CD8-positive, alpha-beta memory T cell (primary cell): ENCODE measurements at places on chromosomes 5 and 9.

DNA sequence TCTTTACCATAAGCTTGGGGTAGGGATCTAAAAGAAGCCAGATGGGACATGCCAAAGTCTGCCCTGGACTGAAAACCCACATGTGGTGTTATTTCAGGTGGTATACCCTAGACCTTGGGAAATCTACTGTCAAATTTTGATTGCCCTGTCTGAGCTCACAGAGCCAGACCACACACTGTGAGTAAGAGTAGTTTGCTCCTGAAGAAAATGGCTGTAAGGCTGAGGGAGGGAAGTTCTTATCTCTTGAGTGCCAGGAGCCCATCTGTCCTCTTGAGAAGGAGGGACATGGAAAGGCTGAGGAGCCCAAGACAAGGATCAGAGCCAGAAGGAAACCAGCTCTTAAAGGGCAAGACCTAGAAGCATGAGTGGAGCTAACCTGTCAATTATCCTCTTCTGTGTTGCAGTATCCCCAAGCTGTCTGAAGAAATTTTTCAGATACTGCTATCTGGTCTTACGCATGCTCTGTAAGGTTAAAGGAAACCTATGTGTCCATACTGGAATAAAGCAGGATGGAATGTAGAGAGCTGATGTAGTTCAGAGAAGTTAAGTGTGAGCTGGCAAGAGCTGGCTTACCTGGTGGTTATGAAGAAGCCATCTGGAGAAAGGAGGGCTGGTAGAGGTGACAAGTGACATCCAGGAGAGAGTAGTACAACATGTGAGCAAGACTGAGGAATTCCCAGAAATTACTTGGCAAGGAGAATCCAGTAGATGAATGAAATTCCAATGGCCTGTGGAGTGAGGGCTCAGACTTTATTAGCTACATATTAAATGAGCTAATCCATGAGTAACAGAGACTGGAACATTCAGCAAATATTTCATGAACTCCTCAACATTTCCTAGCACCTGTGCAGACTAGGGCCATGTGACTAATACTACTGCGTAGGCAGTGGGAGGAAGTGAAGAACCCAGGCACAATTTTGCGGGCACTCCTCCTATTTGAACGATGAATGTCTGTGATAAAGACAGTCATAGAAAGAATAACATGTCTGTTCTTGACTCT, 389.1 kb upstream of the KIF2A start:
- no peak for DNase-seq

- DNase-seq: no peak
These were observed 140.1 kb downstream of the FGF1 start for GRCh38 chr5:142545650-142546322.

- DNase-seq: no peak
These were observed 102.1 kb downstream of the MYO10 start for GRCh38 chr5:16834029-16834428.

DNA sequence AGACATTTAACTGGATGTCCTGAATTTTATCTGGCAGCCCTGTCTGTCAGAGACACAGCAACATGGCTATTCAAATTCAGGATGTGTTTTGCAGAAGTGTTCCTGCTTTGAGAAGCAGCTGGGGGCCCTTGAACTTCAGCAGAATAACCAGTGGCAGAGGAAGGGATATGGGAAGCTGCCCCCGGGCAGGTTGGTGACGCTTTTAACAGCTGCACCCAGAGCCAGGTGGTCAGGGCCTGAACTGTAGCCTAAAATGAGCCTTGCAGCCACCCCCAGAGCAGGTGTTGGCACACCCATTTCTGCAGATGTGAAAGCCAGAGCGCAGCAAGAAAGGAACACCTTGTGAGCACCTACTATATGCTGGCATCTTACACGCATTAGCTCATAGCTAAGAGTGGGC, 128.7 kb upstream of the BOD1 start:
- no peak for DNase-seq

GRCh38 chr5:142053426-142054151, 40.8 kb upstream of the GNPDA1 start:
- DNase-seq: no peak

DNA sequence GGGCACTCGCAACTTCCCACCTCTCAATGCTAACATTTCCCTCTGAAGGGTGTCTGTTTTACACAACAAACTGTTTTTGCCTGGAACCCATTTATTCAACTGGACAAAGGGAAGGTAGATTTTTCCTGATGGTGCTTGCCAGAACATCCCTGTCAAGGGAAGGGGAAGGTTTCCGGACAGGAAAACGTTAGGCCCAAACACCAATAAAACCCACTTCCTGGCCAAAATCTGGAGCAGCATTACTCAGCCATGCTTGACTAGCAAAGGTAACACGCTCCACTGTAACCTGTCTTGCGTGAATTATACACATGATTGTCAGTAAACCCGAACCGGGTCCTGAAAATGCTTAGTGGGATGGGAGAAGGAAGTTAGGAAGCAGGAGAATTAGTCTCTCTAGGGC, 90.2 kb downstream of the SAXO1 start:
- DNase-seq: no peak

- DNase-seq: no peak
These were observed 123.6 kb downstream of the SEMA6A start for GRCh38 chr5:116451066-116451465.

GRCh38 chr9:4519604-4520003, 29.3 kb downstream of the SLC1A1 start:
- no peak for DNase-seq

DNA sequence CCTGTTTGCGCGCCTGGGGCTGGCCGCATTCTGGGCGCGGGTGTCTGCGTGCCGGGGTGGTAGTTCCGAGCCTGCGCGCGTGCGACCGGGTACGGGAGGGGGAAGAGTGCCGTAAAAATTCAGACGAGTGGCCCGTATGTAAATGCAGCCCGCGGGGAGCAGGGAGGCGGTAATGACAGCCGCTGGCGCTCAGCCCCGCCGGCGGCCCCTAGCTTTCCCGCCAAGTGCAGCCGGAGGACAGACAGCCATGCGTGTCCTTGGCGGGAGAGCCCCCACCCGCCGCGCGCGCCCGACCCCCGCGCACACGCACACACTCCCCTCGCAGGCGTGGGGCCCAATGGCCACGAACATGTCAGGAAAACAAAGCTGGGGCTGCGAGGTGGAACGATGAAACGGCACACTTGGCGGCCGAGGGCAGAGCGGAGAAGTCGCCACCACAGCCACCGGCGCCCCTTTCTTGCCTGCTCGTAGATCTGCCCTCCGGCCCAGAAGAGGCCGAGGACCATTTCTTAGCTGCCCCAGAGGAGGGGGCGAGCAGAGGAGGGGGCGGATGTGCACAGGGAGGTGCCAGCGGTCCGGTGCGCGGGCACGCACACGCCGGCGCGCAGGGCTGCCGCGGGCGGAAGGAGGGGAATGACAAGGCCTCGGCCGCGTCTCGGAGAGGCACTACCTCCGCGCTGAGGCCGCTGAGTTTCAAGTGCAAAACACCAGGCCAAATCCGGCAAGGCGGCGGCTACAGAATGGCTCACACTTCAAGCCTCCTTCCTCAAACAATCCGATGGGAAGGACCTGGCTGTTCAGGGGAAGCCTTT, 208.4 kb downstream of the MEF2C start:
- DNase-seq: no peak
